ENCODE measurements at places on chromosomes 1 and 21.
A peak's percentile ranks its signal among the peaks of the same experiment; 100 is the strongest.

- DNase-seq = peak; percentile 54
These were observed 9.0 kb upstream of the PLCH2 start for GRCh38 chr1:2466958-2467554.

DNA sequence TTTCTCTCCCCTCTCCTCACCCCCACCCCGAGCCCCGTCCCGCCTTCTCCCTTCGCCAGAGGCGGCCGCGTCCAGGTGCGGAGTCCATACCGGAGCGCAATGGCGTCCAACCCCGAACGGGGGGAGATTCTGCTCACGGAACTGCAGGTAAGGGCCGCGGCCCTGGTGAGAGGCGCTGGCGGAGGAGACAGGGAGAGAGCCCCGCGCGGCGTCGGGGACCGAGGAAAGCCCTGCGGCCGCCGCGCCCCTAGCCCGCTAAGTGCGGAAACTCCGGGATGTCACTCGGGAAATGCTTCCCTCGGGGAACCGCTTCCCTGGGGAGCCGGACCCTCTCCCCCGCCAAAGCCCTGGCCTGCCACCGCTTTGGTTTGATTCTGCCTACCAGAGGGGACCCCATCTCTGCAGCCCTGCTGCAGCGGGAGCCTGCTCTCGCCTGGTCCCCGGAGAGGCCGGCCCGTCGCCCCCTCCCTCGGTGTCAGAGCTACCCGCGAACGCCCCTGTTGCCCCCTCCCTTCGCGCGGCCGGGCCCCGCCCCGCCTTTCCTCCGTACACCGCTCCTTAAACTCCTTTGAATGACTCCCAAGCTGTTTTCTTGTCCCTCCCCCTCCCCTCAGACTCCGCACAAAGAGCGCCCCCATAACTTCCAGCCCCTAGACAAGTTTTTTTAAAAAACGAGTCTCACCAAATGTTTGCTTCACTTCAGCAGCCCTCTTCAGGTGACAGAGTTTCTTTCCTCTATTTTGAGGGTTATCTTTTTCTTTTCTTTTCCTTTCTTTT is 597 bp downstream of the PKN2 start:
- peak; percentile 76 for DNase-seq

DNA sequence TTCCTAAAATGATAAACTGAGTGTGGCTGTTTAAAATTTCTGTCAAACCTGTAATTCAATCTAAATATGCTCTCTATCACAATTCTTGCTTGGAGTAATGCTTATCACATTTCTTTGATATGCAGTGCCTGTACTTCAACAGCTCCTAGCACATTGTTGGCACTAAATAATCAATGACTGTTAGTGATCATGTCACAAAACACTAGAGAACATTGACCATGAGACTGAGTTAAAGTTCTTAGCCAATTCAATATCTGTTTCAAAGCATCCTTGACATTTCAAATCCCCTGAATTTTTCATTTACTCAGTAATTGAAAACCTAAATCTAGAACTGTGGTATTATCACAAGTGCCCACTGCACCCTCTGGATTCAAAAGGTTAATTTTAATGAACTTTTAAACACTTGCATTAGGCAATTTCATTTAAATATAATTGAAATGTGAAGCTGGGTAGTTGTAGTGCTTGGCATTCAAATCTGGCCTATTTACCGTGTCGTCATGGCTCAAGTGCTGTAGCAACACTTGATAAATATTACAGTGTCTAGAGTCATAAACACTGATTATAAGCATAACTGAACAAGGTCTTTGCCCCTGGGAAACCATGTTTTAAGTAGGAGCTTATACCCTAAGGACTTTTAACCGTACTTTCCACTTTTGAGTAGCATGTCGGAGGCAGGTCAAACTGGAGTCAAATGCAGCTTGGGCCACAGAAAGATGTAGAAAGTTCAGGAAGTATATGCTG is 143.6 kb downstream of the LRRC7 start:
- DNase-seq = no peak

DNA sequence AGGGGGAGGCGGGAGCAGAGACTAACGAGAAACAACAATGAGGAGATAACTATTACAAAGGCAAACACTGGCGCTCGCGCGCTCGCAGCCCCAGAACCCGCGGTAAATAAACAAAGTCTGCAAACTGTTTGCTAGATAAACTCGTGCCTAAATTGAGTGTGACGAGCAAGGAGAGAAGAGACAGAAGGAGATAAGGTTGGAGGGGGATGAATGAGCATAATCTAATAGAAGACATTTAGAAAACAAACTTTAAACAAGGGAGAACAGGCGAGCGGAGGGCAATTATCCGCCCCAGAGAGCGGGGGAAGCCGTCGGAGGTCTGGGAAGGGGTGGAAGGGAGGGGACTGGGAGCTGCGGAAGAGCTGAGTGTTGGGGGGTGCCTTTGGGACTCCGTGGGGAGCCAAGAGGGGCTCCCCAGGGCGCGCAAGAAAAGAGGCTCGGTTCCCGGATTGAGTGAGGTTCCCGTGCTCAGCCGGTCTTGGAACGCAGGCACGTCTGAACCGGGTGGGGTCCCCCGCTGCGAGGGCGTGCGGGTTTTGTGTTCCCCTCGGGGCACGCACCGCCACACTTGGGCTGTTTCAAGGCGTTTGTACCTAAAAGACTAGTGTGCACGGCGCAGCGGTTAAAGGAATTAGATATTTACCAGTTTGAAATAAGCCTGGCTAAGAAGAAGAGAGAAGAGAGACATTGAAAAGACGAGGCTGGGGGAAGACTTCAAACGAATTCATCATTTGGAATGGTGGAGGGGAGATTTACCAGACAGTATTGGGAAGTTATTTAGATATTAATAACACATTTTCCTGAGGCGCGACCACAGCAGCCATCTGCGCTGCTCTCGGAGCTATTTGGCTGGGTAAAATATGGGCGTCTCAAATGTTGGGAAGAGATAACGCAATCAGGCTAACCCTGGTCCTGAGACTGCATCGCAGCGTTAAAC is 10.6 kb downstream of the PAX7 start:
- no peak for DNase-seq

GRCh38 chr1:203075236-203076030 is 10.4 kb downstream of the MYOG start:
- no peak for DNase-seq

- DNase-seq = no peak
These were observed 88.2 kb downstream of the IARS2 start for GRCh38 chr1:220182111-220182510.

GRCh38 chr1:42736152-42736551 is 3.9 kb downstream of the CLDN19 start:
- no peak for DNase-seq

DNA sequence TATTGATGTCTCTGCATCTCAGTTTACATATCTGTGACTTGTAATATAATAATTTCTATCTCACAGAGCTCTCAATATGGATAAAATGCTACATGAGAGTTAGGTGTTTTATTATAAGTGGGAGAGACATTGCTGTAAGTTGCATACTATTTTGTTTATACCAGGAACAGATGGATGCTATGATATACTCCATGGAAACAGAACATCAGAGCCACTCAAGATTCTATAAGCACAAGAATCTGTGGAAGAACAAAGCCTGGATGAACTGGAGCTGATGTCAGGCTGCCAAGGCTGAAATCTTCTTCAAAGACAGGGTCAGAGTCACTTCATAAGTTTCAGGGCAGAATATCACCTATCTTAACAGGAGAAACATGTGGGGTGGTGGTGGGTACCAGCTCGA is 30.2 kb downstream of the DUSP10 start:
- no peak for DNase-seq

DNA sequence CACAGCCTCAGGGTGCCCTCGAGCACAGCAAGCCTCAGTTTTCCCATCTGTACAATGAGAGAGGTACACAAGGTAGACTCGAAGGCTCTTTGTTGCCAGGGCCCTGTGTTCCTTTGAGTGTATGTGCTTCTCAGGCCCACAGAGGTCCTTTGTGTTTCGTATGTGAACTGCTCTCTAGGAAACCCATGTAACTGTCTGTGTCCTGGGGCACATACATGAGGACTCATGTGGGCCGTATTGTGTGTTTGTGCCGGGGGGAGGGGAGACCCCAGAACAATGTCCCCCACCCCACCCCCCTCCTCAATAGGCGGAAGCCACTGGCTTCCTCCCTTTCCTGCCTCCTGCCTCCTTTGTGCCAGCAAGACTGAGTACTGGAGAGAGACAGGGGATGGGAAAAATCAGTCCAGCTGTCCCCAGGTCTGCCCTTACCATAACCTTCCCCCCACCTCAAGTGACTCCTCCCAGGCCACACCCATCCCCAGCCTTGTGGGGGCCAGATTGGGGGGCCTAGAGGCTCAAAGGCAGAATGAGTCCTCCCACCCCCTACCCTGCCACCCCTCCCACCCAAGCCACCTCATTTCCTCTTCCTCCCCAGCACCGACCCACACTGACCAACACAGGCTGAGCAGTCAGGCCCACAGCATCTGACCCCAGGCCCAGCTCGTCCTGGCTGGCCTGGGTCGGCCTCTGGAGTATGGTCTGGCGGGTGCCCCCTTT is at the start of gene TIE1:
TSS of gene TIE1 (plus strand) at position 605 of the 717 bp plus-strand sequence. CDS start at position 695, 90 bp downstream.
- DNase-seq = no peak

DNA sequence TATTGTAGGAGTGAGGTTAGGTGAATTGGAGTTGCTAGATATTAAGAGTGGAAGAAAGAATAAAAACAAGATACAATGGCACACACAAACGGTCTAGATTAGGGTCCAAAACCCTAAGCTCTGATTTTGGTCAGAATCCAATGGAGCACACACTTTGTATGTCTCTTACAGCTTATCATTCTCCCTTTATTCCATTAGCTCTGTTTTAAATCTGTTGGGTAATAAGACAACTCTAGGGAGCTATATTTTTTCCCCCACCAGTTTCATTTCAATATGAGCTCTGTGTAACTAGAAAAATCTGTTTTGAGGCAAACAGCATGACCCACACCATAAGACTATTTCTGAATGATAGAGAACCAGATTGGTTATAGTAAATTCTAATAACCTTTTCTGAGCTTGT is 465.6 kb downstream of the ADGRL2 start:
- DNase-seq = no peak

DNA sequence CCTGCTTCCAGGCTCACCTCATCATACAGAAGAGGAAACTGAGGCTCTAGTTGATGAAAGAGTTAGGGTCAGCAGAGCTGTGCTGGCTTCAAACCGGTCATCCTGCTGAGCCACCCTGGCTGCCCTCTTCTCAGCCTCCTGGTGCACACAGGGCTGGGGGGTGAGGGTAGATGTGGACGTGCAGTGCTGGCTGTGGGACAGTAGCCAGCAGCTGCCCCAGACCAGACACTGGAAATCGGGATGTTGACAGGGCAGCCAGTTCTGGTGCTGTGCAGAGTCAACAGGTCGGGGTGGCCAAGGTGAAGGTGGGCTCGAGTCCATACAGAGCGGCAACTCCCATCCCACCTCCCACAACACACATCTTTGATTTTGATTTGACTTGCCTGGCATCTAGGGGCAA is 1.5 kb upstream of the CLCNKA start:
- no peak for DNase-seq

DNA sequence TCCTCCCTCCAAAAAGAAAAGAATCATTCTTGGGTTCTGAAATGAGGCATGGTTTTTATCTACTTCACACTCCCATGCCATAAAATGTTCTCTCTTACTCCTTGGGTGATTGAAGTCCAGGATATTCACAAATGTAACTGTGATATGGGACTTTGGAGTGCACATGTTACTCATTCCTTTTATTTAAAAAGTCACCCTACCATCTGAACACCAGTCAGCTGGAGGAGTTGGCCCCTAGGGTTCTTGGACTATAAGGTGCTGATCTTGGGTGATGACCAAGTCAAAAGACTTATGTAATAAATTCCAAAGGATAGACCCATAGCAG is 128.4 kb downstream of the CLIC6 start:
- DNase-seq = no peak

- DNase-seq = no peak
These were observed 46.7 kb upstream of the CXADR start for GRCh38 chr21:17466166-17466565.

GRCh38 chr1:42730002-42730401 is 10.0 kb downstream of the CLDN19 start:
- DNase-seq = no peak

DNA sequence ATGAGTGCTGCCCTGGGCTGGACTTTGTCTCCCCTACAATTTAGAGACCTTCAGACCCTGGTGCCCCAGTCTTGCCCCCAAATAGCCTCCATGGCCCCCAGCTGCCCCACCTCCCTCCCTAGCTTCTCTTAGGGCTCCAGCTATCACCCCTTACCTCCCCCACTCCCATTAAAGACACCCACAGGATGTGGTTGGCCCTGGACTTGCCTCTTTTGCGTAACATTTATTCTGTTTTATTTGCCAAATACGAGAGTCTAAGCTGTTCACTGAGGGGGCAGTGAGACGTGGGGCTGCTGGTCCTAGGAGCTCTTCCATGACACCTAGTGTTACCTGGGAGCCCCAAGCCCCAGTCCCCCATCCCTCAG is 4.5 kb downstream of the ZC3H12A start:
- peak; percentile 77 for DNase-seq

GRCh38 chr1:25210728-25211127 is 21.6 kb downstream of the SYF2 start:
- DNase-seq = no peak

GRCh38 chr1:65812065-65812464 is 19.4 kb downstream of the PDE4B start:
- DNase-seq = peak; percentile 43

Measured in activated T-cell treated with anti-CD3 and anti-CD28 coated beads, Interleukin-2, amount 50 U/mL, for 24 hours (primary cell).